ENCODE measurements at places on chromosomes 3 and 15.

DNA sequence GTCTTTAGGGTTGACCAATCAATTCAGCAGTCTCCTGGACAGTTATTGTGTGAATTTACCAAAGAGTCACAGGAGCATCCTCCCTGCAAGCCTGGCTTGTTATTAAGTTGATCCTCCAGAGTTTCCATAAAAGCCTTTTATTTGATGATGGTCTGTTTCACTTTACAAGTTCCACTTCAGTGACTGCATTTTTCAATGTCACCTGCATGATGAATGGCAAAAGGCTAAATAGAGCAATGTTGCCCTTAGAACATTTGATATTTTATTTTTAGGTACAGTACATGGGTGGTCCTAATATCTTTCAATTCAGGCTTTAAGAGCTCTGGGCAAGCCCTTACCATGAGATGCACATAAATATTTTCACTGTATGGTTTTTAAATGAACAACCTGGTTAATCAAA is 22.6 kb downstream of the GUCA1C start:
- DNase-seq: no peak

- no peak for DNase-seq
Observed at GRCh38 chr15:41564286-41564959, 5.4 kb downstream of the TYRO3 start.

DNA sequence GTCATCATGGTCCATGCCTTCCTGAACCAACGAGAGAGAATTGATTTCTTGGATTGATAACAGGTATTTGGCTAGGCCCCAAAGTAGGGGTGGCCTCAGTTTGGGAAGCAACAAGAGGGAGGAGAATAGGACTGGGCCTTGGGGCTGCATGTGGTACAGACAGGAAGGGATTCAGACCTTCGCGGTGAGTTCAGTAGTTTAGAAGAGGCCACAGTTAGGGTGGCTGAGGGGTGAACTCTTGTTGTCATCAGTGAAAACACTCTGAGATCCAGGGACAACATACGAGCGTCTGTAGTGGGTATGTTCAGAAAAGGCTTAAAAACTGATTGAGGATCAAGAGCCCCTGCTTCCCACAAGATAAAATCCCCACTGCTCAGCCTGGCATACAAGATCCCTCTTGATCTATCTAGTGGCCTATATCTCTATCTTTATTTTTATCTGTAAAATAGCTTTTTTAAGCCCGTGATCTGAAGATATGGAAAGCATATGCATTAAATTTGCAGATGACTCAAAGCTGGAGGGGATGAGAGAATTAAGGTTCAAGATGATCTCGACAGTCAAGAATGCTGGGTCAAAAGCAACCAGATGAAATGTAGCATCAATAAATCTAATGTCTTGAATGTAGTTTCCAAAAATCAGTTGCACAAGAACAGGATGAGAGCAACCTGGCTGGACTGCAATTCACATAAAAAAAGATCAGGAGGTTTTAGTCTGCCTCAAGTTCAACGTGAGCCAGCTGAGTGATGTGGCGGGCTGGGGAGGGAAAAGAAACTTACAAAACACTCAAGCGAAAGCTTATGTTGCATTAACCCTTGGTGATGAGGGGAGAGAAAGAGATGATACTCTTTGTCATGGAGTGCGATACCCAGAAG is 221.1 kb upstream of the TLE3 start:
- DNase-seq: no peak

- DNase-seq: no peak
Observed at GRCh38 chr3:13353936-13354542, 66.1 kb downstream of the NUP210 start.

DNA sequence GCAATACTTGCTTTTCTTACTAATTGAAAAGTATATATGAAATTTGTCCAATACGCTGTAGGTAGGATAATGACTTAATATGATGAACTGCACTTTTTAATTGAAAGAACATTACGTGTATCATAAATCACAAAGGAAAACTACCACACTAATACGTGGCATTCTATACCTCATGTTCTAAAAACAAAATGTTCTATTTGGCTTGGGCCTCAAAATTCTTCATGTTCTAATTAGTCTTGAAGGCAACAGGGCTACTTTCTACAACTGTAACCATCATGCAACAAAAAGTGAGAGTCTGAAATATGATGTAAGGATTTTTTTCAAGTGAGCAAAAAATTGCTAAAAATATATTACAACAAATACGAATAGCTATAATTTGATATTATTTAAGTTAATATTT is 19.8 kb downstream of the THRB start:
- no peak for DNase-seq

- DNase-seq: no peak
Observed at GRCh38 chr15:35657679-35658311, 111.8 kb upstream of the DPH6 start.

- DNase-seq: no peak
Observed at GRCh38 chr3:3714572-3714971, 84.7 kb upstream of the LRRN1 start.

All from activated T-cell treated with anti-CD3 and anti-CD28 coated beads for 4 hours (primary cell).